ENCODE measurements at places on chromosomes 7 and 10.

DNA sequence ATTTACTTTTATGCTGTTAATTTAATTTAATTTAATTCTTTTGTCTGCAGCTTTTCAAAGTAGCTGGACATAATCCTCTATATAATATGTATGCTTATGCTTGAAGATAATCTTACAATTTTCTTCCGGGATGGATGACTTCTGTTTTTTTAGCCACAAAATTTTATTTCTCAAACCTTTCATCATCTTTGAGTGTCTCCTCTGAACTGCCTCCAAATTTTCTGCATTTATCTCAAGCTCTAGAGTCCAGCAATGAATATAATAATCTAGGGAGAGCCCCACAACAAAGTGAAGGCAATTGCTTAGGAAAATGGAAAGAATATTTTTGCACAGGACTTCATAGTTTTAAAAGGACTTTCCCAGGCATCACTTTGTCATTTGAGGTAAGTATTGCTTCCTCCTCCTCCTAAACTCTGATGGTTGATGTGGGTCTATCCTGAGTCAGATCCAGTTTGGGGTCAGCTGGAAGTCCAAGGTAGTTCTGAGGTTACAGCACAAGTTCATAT is 53.7 kb upstream of the FAM3C start:
- no peak for DNase-seq

GRCh38 chr7:77348371-77348813 is 67.8 kb downstream of the GSAP start:
- no peak for DNase-seq

DNA sequence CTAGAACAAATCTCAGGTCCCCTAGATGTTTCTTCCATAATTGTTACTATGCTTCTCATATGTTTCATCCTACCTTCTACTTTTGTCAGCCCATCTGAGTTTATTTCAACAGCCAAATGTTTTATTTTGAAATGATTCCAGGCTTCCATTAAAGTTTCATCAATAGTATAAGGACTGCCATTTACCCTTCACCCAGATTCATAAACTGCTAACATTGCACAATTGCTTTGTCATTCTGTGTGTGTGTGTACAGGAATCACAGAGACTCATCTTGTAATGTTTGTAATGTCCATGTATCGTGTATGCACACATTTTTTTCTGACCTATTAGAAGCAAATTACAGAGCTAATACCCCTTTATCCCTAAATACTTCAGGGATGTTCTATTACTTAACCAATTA is 25.5 kb downstream of the MMRN2 start:
- no peak for DNase-seq

DNA sequence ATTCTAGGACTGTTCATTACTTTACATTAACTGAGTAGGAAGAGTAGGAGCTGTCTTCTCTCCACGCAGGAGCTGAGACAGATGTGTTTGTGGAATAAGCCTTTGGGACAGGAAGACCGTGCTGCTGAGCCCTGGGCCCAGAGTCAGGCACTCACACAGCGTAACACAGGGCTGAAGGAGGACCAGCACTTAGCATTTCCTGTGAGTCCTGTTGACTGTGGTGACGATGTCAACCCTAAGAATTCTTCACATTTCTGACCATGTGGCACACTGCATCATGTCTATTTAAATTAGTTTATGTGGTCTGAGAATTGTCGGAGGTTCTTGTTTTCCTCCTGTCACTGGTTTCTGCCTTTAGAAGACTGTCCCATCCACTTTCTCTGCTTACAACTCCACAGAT is 117.2 kb downstream of the PIP4K2A start:
- DNase-seq: peak; percentile 23

DNA sequence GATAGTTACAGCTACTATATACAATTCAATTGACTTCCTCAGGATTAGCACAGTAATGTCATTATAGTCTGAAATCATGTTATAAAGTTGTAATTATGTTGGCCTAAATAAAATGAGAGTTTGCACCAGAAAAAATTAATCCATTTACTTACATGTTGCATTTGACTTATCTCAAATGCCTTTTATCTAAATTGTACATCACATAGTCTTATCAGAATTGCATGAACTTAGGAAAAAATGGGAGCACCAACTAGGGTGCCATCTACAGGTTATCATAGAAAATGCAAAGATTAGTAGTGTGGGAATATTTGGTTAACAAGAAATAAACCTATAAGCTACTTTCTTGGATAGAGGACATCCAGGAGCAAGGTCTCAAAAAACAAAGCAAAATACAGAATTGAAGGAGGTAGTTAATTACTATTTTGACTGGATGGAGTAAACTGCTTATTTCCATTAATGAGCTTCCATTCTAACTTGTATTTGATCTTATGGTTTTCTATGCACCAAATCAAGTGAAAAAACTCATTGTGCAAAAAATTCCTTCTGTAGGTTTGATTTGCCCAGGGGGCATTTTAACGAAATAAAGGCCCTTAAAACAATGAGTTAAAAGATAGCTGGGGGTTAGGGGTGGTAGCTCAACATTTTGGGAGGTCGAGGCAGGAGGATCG is 60.0 kb upstream of the ORC5 start:
- DNase-seq: no peak

GRCh38 chr10:26457088-26457487 is 18.9 kb downstream of the APBB1IP start:
- no peak for DNase-seq

- DNase-seq: no peak
These were observed 820.6 kb upstream of the KCND2 start for GRCh38 chr7:119452401-119452800.

GRCh38 chr7:92478095-92478494 is 349 bp upstream of the ERVW-1 start:
- DNase-seq: no peak

GRCh38 chr10:125738206-125738605 is 18.7 kb downstream of the EDRF1 start:
- DNase-seq: no peak

Measured in T-cell (primary cell).